Stimulated activated CD4-positive, alpha-beta T cell treated with anti-CD3 and anti-CD28 coated beads, Interleukin-1b, Interleukin-23, amount 100 ng/mL, for 48 hours (primary cell): ENCODE measurements at places on chromosomes 1 and 21.

- no peak for DNase-seq
These were observed 71.6 kb downstream of the CDC14A start for GRCh38 chr1:100423832-100424337.

DNA sequence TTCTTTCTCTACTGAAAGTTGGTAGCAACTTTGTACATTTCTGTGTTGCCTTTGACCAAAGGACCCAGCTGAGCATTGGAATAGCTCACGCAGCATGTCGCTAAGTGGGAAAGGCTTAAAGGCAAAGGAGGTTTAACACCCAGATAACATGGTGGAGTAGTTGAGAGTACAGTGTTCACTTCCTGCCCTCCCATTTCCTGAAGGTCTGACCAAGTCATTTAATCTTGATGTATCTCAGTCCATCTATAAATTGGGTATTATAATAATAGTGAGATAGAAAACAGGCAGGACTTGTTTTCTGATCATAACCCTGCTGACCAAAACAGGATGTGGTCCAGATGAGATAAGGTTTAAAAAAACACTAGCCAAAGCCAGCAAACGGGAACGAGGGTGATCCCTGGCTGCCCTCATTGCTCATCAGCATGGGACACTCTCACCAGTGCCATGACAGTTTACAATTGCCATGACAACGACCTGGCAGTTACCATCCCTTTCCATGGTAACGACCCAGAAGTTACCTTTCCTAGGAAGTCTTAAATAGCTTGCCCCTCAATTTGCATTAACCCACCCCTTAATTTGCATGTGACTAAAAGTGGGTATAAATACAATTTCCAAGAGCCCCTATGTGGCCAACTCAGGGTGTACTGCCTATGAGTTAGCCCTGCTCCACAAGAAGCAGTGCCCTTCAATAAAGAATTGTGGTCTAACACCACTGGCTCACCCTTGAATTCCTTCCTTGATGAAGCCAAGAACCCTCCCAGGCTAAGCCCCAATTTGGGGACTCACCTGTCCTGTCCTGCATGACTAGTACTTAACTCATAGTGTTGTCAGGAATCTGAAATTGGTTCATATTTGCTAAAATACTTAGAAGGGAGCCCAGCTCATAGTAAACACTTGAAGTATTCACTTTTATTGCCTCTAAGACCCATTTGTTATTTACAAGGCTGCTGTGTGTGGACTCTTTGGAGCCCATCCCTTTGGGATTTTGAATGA, 28.4 kb upstream of the FHAD1 start:
- no peak for DNase-seq

DNA sequence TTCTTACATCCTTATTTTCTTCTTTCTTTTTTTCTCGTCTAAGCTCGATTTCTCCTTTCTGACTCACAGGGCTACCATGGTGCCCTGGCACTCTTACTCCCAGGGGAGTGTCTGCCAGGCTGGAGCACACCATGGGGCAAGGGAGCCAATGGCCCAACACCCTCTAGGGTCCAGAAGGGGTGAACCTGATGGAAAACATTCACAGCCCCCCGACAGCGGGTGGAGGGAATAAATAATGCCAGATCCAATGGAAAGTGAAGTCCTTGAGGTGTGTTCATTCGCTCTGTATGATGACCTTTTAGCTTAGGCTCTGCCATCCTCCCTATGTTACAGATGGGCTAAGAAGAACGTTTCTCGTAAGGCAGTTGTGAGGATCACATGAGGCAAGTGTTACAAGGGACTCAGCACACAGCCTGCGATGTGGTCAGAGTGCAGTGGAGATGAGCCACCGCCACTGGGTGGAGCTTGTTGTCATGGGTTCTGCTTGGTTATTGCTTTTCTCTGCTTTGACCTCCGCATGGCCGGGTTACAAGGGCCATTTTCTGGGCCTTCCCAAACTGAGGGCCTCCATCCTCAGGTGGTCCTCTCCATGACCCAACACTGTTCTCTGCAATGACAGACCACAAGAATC, 3.5 kb upstream of the FCMR start:
- peak; percentile 79 for DNase-seq

DNA sequence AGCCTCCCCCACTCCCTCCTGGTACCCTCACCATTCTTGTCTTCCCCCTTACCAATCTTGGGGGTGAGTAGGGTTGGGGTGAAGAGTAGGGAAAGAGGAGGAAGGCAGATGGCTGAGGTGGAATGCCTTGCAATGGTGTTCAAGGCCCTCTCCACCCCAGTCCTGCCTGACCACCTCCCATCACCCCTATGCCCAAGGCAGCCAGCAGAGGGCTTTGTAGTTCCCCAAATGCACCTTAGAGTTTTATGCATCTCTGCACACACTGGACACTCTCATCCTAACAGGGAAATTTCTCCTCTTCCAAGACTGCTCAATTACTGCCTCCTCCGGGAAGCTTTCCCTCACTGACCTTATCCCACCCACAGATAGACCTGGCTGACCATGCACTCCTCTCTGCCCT, 15.4 kb downstream of the KIF17 start:
- no peak for DNase-seq

GRCh38 chr1:2431103-2431502, 18.7 kb upstream of the PEX10 start:
- no peak for DNase-seq

DNA sequence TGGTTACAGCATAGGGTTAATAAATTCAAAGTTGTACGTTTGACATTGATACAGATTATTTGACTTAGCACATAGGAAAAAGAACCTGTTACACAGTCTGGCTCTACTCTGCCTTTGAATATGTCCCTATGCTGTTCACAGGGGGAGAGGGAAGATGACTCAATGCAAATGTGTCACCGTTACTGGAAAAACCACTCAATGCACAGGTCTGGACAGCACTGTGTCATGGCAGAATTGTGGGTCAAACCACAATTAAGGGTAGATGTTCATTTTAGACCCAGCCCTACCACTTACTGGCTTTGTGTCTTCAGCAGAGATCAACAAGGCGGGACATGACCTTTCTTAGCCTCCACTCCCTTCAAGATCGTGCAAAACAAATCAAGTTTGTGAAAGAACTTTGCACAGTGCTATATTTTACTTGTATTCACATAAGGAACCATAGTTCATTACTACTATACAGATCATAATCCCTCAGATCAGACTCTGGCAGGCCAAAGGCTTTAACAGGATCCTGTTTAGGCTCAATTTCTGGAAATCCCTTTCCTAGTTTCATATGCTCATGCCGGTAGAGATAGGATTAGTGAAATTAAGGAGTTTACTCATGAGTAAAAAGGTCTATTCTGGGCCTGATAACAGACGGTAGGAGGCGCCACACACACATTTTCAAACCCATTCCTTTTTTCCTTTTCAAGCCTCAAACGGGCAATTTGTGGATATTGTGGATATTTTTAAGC, 22.1 kb downstream of the EIF2D start:
- DNase-seq: peak; percentile 82

DNA sequence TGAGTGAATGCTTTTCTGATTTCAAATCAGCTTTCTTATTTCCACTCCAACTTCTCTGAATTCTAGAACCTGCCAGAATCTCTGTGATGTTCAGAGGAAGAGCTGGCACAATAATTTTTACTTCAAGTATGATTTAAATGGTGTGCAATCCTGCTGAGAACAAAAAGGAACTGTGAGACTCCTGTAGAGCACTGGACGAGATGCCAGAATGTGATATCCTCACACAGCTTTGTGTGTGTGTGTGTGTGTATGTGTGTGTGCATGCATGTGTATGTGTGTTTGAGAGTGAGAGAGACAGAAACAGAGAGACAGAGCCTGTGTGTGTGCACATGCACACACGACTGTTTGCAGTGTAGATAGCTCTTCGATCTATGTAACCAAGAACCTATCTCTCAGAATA, 713.6 kb upstream of the ZP4 start:
- DNase-seq: no peak

DNA sequence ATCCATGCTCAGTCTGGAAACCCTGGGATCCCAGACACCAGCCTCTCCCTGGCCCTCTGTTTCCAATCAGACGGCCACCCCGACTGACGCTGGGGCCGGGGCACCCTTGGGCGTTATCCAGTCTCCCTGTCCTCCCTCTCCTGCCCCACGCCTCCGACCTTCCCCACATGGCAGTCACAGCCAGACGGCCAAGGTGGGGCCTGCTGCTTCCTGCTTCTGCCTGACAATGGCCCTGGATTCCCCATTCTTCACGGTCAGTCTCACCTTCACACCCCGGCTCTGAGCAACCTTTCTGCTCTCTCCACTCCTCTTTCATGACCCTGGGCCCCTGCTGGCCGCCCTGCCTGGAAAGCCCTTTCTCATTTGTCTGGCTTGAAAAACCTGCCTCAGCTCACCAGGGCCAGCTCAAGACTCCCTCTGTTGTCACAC, 6.6 kb downstream of the GNG4 start:
- no peak for DNase-seq

- no peak for DNase-seq
These were observed 369.3 kb downstream of the PBX1 start for GRCh38 chr1:164928232-164928812.

DNA sequence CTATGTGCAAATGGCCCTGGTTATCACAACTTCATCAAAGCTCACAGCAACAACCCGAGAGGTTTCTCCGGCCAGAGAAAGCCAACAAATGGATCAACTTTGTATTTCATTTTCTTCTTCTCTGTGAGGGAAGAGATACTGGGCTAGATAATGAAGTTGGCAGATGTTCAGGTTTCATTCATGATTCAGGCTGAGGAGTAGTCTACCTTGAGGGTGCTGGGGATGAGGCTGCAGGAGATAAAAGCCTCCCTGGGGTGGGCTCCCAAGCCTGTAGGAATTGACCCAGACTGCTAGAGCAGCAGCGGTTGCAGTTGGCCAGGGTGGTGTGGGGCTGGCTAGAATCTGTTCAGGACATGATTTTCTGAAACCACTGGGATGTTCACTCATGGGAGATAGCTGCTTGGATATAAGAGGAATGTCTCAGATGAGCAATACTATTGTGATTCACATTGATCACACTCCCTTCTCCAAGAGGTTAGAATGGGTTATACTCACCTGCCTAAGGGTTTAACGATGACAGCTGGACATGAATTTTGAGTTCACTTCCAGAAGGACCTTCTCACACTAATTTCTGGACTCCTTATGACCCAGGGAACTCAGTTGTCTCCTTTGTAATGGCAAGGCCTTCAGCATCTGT, 64.0 kb downstream of the SYT6 start:
- DNase-seq: no peak

GRCh38 chr1:42933060-42933586, 25.5 kb downstream of the SLC2A1 start:
- no peak for DNase-seq

DNA sequence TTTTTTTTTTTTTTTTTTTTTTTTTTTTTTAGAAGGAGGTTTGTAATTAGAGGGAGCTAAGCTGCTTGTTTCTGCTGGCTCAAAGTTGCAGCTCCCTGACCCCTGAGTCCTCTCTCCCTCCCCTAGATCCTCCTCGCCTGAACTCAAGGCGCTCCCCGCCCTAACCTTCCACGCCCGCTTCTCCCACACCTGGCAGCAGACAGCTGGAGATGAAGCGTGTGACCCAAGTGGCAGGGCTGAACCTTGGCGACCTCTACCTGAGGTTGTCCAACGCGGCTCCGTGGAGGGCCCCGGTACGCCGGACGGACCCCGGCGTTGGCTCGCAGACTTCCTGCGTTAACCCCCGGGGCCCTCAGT, 795 bp downstream of the NGF start:
- DNase-seq: no peak

- DNase-seq: peak; percentile 35
These were observed 66.3 kb upstream of the DIRAS3 start for GRCh38 chr1:68116643-68117235.

GRCh38 chr1:8782955-8783354, 34.5 kb downstream of the RERE start:
- DNase-seq: no peak

GRCh38 chr1:113701429-113701828, 57.9 kb downstream of the PHTF1 start:
- no peak for DNase-seq

- DNase-seq: no peak
These were observed 4.5 kb upstream of the EXTL1 start for GRCh38 chr1:26016953-26017545.

DNA sequence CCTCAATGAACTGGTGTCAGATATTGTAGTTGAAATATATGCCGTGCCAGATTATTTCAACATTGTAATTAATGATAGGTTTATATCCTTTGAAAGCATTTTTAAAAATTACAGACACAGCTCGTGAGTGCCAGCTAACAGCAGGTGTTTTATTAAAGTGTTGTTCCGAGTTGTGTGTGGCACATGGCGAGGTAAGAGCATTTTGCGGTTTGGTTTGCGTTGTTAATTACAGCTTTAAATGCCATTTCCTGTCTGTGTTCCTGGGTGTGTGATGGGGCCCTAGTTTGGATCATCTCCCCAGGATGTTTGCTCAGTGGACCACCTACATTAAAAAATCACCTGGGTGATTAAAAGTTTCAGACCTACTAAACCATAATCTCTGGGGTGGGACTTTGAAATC, 97.4 kb downstream of the PRDM2 start:
- DNase-seq: no peak

GRCh38 chr1:116853680-116854402, 55.9 kb upstream of the PTGFRN start:
- DNase-seq: no peak

GRCh38 chr1:57512386-57512785, 88.5 kb upstream of the DAB1 start:
- no peak for DNase-seq

- no peak for DNase-seq
These were observed 14.8 kb downstream of the BCAR3 start for GRCh38 chr1:93666613-93667384.

- DNase-seq: no peak
These were observed 16.1 kb downstream of the PHLDA3 start for GRCh38 chr1:201452866-201453265.

DNA sequence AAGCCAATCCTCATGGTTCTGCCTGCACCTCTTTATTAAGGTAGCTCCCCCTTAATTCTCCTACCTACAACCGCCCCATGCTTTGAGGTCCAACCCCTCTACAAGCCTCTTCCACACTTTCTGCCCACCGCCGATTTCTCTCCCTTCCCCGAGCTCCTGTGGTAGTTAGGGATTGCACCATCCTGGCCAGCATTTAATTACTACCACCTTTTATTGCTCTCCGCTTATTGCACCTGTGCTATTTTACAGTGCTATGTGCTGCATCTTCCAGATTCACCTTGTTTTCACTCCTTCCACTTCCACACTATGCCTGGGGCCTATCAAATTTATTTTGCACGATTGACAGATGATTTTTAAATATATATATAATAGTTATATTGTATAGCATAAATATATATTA, 29.3 kb upstream of the DNAJC11 start:
- DNase-seq: no peak

GRCh38 chr1:57164584-57164983, 198.8 kb upstream of the C8B start:
- DNase-seq: no peak

GRCh38 chr21:29641001-29641634, 298.7 kb downstream of the GRIK1 start:
- no peak for DNase-seq

DNA sequence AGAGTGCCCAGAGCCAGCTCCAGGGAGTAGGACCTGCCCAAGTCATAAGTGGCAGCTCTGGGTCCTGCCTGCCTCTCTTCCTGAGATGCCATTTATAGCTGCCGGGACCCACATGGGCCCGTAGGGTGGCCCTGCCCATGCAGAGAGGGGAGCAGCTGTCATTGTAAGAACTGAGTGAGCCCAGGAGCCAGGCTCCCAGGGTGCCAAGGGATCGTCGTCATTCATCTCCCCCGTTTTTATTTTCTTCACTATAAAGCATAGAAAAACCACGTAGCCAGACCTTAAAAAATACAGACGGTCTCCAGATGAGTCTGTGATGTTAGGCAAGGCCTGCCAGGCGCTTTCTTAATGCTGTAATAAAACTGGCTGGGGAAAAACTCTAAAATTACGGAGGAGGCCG, 90.7 kb downstream of the IGSF21 start:
- no peak for DNase-seq
